ENCODE measurements at places on chromosomes 5 and 9.

- peak; percentile 73 for DNase-seq
Measured at GRCh38 chr9:126985870-126986498, 71.4 kb downstream of the RALGPS1 start.

DNA sequence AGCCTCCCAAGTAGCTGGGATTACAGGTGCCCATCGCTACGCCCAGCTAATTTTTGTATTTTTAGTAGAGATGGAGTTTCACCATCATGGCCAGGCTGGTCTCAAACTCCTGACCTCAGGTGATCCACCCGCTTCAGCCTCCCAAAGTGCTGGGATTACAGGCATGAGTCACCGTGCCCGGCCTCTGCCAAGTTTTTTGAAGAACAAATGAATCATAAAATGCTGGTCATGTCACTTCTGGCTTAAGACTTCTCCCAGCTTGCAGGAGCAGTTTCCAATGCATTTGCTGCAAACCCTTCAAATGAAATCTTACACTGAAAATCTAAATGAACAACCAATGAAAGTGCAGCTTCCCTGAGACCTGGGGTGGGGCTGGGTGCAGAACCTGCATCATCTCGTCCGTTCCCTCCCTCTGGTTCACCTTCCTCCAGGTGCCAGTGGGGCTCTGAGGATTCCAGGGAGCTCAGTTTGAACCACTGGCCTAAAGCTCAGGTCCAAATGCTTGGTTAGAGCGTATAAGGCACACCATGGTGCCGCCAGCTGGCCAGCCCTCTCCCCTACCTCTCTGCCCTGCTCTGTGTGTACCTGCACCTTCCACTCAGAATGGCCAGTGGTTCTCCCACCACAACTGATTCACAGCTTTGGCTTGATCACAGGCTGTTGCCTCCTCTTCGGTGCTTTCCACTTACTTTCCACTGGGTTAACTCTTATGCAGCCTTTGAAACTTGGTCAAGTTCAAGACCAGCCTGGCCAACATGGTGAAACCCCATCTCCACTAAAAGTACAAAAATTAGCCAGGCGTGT, 39.8 kb upstream of the FUBP3 start:
- no peak for DNase-seq

DNA sequence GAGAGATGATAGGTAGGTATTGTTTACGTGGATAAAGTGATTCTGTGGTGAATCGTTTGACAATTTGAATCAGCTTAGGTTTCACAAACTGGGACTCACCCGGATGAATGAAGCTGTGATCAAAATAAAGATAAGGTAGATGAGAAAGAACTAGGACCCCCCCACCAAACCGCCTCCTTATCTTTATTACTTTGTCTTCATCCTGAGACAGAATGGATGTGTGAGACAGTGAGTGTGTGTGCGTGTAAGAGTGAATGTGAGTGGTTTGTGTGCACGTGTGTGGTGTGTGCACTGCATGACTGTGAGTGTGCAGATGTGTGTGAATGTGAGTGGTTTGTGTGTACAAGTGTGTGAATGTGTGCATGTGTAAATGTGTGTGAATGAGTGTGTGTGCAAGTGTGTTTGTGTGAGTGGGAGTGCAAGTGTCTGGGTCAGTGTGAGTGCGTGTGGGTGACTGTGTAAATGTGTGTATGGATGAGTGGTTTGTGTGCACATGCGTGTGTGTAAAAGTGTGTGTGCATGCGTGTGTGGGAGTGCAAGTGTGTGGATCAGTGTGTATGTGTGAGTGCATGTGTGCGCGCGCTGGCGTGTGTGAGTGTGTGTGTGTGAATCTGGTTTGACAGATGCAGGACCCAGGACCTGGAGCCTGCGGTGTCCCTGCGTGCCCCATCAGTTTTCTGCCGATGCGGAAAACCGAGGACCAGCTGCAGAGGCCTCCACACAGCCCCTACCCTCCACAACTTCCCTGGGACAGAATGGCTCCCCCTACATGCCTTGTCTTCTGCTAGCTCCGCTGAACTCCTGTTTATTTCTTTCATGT, 11.4 kb upstream of the ENG start:
- no peak for DNase-seq

DNA sequence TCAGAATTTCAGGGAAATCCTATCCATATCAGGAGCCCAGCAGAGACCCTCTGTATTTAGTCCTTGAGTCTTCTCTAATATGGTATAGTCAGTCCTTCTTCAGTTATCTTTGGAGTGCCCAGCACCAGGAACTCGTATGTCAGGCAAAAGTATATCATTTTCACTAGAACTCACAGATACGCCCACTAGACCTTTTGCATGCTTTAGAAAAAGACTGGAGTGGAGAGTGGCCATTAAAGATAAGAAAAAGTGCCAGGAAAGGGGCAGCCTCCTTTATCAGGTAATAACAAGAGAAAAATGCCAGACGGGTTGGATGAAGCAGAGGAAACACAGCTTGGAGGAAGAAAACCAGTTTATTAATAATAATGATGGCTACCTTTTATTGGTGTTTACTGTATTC, 63.5 kb downstream of the GPR21 start:
- DNase-seq: no peak

DNA sequence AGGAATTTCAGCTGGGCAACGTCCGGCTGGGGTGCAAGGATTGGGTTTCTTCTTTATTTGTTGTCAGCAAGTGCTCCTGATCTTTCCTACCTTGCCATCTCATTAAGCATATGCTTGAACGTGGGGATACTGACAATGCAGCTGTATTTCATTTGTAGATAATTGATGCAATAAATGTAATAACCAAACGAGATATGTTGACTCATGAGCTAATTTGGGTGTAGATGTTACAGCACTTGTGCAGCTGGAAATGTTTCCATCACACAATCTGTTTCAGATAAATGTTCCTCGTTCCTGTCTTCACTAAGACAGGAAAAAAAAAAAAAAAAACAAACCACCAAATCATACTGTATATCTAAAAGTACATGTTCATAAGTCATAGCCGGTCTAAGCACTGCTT, 123.8 kb downstream of the DMRT2 start:
- no peak for DNase-seq

All from stimulated activated CD8-positive, alpha-beta memory T cell treated with anti-CD3 and anti-CD28 coated beads, Interleukin-12 subunit alpha, Interleukin-12 subunit beta, amount 100 ng/mL, for 1 hour (primary cell).